ENCODE measurements at places on chromosomes 2 and 18.
A peak's percentile ranks its signal among the peaks of the same experiment; 100 is the strongest.

- DNase-seq = no peak
Measured at GRCh38 chr2:141522048-141522447, 608.8 kb downstream of the LRP1B start.

- DNase-seq = no peak
Measured at GRCh38 chr18:61854578-61855448, 38.0 kb downstream of the RNF152 start.

- peak; percentile 36 for DNase-seq
Measured at GRCh38 chr2:72128059-72128842, 19.4 kb downstream of the CYP26B1 start.

- no peak for DNase-seq
Measured at GRCh38 chr2:138752197-138752956, 27.8 kb downstream of the NXPH2 start.

GRCh38 chr2:150091846-150092245 is 395.6 kb downstream of the RND3 start:
- no peak for DNase-seq

- no peak for DNase-seq
Measured at GRCh38 chr2:32671885-32672533, 44.2 kb downstream of the TTC27 start.

GRCh38 chr2:96875498-96876268 is 5.8 kb upstream of the SEMA4C start:
- DNase-seq = no peak

DNA sequence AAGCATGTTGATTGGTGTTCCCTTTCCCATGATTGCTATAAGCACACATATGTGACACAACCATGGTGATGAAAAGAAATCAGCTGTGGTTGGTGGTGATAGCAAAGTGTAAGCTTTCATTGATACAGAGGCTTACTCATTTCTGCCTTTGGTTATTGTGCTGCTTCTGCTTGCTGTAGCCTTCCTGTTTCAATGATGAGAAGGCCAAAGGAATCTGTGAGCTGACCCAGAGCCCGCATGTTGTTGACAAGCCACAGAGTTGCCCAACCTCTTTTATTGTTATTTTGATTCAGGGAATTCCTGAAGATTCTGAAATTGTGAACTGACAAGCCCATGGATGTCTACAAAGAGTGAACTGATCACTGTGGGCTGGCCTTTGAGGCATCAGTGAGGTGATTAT is 164.4 kb downstream of the TMEFF2 start:
- DNase-seq = no peak

- no peak for DNase-seq
Measured at GRCh38 chr18:22349317-22349898, 68.3 kb downstream of the CTAGE1 start.

- DNase-seq = no peak
Measured at GRCh38 chr2:143329288-143329687, 200.1 kb downstream of the ARHGAP15 start.

- DNase-seq = no peak
Measured at GRCh38 chr2:241157841-241158545, 7.7 kb downstream of the PPP1R7 start.

DNA sequence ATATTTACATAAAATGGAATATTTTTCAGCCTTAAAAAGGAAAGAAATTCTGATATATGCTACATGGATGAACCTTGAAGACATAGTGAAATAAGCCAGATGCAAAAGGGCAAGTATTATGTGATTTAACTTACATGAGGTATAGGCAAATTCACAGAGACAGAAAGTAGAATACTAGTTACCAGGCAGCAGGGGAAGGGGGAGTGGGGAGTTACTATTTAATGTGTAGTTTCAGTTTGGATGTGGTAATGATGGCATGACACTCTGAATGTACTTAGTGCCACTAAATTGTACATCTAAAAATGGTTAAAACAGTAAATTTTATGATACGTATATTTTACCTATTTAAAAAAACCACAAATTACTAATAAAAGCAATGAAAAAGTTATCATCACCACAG is 12.1 kb downstream of the METTL4 start:
- DNase-seq = no peak

DNA sequence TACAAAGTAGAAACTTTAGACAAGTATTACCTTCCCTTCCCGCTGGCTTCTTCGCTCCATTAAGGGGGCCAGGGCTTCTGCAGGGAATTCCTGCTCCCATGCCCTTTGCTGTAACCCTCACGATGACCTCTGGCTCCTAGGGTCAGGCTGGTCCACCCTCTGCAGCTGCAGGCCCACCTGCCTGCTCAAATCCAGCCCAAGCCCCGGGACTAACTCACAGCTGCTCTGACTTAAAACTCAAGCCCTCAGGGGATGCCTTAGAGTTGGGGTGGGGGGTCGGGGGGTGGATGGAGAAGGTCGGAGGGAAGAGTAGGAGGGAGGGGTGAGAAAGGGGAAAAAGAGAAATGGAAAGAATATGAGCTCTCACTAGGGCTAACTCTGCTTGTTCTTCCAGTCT is 4.9 kb downstream of the IGFBP5 start:
- no peak for DNase-seq

- no peak for DNase-seq
Measured at GRCh38 chr2:109403841-109404201, 209.9 kb downstream of the SEPTIN10 start.

DNA sequence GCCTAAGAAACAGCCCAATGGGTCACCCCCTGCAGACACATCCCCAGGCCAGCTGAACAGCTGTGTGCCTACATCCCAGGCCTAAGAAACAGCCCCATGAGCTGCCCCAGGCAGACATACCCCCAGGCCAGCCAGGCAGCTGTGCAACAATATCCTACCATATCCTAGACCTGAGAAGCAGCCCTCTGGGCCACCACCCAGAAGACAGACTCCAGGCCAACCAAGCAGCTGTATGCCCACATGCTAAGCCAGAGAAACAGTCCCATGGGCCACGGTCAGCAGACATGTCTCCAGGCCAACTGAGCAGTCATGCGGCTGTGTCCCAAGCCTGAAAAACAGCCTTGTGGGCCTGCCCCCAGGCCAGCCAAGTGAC is 205.5 kb downstream of the ATAD2B start:
- no peak for DNase-seq

- no peak for DNase-seq
Measured at GRCh38 chr2:189144700-189145211, 34.8 kb downstream of the COL5A2 start.

- no peak for DNase-seq
Measured at GRCh38 chr18:55739488-55739887, 151.5 kb upstream of the TCF4 start.

DNA sequence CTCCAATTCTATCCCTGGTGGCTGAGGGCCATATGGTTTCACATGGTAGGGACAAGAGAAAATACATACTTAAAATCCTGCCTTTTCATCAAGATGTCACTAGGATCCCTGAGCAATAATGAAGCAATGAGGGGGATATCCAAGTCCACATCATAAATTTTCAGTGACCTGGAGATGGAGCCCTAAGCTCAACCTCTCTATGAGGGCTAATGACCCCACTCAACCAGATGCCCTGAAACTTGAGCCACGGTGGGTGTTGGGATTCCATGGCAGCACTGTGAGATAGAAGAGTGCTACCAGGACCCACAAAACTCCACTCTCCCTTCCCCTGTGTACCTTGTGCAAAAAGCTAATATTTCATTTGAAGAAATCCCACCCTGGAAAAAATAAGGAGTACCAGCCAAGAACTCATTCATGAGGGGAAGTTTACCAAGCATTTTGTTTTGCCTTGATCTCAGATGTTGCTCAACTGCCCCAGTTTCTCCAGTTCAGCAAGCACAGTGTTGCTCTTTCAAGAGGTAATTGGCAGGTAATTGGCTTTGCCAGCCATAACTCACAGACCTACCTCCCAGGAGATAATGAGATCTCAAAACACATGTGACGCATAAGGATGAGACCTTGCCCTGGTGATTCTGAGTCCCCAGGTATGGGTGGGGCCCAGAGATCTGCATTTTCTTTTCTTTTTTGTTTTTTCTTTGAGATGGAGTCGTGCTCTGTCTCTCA is 51.0 kb upstream of the TTC39C start:
- no peak for DNase-seq

DNA sequence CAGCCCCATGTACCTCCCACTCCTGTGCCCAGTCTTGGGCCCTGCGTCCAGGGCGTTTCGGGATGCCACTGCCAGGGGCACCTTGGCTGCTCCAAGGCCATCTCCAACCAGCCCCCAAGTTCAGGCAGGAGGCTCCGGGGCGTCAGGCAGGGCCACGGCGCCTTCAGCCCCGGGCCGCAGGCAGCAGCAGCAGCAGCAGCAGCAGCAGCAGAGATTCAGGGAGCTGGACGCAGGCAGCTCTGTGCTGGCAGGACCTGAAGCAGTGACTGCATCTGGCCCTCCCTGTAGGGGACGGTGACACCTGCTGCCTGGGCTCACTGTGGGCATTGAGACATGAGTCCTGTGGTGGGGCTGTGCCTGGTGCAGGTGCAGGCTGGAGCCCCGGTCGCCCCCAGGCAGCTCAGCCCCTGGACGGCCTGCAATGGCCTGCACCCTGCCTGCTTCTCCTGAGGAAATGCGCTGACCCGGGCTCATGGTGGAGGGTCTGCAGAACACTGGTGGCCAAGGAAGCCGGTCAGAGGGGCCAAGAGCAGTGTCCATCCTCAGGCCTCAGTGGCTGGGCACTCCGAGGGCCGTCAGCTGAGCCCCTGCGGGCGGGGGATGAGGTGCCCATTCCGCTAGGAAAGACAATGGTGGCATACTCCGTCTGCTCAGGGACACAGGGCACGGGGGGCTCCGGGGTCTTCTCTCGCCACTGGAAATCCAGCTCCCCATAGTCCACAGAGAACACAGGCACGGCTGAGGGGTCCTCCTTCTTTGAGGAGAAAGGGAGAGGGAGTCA is 8.0 kb downstream of the PDCD1 start:
- peak; percentile 74 for DNase-seq

DNA sequence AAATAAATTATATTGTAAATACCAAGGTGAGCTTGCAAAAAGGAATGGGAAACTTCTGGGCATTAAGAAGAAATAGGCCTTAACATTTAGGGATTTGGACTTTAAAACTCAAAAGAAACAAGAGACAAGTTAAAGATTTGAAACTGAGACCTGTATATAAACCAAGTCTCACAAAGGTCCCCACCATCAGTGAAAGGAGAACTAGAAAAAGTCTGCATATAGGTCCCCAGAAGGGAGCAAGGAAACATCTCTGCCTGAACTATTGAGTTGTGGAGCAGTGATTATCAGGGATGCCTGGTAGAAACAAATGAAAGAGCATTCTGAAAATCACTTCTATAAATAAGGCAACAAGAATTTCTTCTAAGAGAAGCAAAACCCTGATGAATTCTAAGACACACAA is 30.5 kb upstream of the ITGAV start:
- no peak for DNase-seq

GRCh38 chr18:9029131-9029530 is 73.4 kb upstream of the NDUFV2 start:
- no peak for DNase-seq

DNA sequence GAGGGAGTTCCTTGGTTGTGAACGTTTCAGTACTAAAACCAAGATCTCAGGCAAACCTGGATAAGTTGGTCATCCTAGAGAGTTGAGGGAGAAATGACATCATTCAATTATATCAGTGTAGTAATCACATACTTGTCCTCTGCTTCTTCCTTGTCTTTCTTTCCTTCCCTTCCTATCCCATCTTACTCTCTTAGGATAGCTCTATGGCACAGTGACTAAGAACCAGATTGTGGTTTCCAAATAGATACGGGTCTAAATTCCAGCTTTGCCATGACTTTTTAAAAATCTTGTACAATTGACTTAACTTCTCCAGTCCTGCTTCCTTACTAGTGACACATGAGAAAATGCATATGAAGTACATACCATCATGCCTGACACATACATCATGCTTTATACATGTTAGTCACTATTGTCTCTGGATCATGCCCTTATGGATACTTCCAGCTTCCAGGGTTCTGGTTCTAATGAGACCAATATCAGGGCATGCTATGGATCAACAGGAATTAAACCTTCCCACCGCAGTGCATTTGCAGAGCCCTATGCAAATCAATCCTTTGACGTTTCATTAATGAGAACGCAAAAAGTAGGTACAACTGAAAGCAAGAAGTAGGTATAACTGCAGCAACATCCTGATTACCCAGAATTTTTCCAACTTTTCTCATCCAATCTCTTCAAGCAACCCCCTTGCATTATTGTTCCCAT is 168.0 kb upstream of the KLF7 start:
- no peak for DNase-seq

GRCh38 chr18:45312555-45313126 is 302.6 kb upstream of the SLC14A2 start:
- DNase-seq = no peak

GRCh38 chr2:10283106-10284062 is 19.3 kb upstream of the HPCAL1 start:
- DNase-seq = no peak

DNA sequence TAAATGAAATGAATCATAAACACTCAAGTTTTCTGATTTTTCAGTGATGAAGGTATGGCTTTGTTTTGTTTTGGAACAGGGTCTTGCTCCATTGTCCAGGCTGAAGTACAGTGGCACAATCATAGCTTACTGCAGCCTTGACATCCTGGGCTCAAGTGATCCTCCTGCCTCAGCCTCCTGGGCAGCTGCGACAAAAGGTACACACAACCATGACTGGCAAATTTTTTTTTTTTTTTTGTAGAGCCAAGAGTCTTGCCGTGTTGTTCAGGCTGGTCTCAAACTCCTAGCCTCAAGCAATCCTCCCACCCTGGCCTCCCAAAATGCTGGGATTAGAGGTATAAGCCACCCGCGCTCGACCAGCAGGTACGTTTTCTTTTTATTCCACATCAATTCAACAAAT is 22.5 kb upstream of the LRP2 start:
- no peak for DNase-seq

- peak; percentile 88 for DNase-seq
Measured at GRCh38 chr2:216713691-216714336, 18.5 kb upstream of the IGFBP5 start.

- DNase-seq = peak; percentile 68
Measured at GRCh38 chr2:152635635-152636298, 81.5 kb downstream of the PRPF40A start.

DNA sequence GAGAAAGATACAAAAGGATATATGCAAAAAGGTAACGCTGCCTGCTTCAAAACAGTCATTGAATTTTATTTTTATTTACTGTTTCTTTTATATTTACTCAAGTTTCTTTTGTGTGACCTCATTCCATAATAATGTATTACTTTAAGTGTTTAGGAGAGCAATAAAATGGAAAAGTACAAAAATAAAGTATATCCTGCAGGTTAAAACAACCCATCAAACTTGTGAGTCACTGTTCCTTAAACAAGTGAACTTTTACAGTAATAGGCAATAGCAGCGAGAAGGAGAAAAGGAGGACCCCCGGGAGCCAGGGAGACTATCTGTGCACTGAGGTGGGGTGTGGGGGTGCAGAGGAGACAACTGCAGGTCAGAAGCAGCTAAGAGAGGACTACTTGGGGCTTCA is 124.5 kb downstream of the EN1 start:
- no peak for DNase-seq

Data from suprapubic skin (tissue), 4 donors.